Mesenchymal stem cell (in vitro differentiated cells and primary cell): ENCODE measurements at places on chromosomes 16 and 17.
A peak's percentile ranks its signal among the peaks of the same experiment; 100 is the strongest.

DNA sequence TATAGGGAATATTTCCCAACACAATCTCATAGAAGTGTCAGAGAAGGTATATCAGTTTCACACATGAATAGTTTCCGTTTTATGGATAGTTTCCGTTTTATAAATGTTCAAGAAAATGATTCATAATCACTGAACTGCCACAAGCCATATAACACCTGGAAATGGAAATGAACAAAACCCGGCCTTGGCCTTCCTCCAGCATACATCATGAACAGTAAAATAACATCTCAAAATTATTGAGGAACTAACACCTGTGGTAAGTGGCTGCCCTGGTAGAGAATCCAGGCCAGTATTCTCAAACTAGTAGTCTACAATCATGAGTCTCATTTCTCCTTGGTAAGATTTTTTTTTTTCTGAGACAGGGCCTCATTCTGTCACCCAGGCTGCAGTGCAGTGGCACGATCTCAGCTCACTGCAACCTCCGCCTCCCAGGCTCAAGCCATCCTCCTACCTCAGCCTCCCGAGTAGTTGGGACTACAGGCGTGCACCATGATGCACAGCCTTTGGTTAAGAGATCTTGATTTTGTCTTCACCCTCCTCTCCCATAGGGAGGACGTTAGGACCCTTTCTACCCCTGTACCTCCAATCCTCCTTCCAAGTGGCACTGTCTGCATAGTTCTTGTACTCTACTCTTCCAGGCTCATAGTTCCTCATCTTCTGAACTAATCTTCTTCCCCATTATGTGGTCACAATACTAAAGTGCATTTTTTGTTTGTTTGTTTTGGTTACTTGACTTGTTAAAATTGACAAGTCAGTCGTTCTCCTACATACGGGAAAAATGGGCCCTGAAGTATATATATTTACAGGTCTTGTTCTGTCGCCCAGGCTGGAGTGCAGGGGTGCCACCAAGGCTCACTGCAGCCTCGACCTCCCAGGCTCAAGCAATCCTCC, 15.0 kb upstream of the RGS9 start:
- no peak for DNase-seq

- no peak for DNase-seq
Measured at GRCh38 chr17:72931163-72931562, 161.3 kb downstream of the SLC39A11 start.

DNA sequence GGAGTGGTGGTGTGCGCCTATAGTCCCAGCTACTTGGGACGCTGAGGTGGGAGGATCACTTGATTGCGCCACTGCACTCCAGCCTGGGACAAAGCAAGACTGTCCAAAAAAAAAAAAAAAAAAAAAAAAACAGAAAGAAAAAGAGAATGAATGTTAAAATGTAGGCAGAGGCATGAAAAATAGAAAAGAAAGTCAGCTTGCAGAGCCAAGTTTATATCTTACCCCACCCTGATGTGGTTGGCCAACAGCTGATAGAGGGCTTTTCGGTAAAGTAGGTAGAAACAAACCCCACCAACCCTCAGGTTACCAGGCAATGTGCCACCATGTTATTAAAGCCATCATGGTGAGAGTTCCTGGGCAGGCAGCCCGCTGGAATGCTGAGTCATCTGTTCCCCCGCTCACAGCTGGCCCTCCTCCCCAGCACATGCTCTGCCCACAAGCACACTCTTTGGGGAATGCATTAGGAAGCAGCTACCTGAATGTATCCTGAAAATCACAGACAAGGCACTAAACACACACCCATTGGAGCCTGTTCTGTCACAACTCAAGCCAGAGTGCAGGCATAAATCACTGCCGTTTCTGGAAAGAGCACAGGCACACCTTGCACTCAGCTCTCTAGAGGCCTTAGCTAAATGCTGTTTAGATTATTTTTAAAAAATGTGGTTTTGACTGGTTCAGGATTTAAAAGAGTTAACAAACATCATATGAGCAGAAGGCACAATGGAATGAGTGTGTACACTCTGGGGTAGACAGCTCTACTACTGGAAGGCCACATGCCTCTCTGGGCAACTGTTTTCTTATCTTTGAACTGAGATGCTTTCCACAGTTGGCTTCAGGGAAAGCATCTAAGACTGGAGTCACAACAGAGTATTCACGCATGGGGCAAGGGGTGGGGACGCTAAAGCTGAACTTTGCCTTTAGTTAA, 128.5 kb downstream of the PARN start:
- peak; percentile 87 for DNase-seq

DNA sequence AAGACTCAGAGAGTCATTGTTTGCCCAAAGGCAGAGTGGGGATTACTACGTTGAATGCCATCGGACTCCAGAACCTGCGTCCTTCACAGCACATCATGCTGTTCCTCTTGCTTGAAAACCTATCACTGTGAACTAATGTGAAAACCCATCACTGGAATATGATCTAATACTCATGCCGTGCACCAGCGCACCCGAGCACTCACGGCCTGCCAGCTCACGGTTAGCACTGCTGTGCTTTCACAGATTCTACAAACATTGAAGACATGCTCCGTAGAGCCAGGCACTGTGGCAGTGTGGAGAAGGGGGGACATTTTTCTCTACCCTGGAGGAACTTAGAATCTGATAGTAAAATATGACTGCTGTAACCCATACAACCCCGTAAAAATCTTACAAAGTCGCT, 350.4 kb downstream of the C16orf95 start:
- no peak for DNase-seq

DNA sequence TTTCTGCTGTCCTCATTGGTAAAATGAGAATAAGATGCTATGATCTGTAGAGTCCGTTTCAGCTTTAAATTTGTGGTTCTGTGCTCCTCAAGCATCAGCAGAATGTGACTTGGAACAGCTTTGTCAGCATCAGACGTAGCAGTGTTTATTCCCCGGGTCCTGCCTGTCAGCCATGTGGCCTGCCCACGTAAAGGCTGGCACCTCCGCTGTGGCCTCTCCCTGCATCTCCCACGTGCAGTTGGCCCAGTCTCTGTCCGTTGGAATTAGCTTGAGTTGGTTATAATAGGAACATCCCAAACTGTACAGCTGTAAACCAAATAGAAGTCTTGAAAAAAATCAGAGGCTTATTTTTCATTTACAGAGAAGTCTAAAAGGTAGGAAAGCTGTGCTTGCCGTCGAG, 61.7 kb downstream of the ARHGAP44 start:
- DNase-seq, result no peak

DNA sequence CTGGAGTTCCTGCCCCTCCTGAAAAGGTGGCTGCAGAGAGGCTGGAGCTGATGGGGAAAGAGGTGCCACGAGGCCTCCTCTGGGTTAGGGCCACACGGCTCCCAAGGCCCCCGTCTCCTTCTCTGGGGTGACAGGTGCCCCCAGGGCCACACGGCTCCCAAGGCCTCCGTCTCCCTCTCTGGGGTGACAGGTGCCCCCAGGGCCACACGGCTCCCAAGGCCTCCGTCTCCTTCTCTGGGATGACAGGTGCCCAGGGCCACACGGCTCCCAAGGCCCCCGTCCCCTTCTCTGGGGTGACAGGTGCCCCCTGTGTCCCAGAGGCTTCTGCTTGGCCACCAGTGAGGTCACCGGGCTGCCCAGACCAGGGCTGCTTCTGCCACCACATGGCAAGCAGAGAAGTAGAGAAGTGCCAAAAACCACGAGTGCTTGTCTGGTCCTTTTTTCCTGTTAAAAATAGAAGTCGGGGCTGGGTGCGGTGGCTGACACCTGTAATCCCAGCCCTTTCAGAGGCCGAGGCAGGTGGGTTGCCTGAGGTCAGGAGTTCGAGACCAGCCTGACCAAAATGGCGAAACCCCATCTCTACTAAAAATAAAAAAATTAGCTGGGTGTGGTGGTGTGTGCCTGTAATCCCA, 4.1 kb downstream of the CAPN15 start:
- no peak for DNase-seq

GRCh38 chr16:6993544-6993943, 339.1 kb upstream of the RBFOX1 start:
- DNase-seq, result no peak

- peak; percentile 50 for DNase-seq
Measured at GRCh38 chr17:57407287-57408070, 151.2 kb downstream of the MSI2 start.

GRCh38 chr17:36503456-36504155, 17.1 kb downstream of the ZNHIT3 start:
- DNase-seq, result no peak

- no peak for DNase-seq
Measured at GRCh38 chr17:43909537-43910231, 2.3 kb upstream of the MPP2 start.

DNA sequence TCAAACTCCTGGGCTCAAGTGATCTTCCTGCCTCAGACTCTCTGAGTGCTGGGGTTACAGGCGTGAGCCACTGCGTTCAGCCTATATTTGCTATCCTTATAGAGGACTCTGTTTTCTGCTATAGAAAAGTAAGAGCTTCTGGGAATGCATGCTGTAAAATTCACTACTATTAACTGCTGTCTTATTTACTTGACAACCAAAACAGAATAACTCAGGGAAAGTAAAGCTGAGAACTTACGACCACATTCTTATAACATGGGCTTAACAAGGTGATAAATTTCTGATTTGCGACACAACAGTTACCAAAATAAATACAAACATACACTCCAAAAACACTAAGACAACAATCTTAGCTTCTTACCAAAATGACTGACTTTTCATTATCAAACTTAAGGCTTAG, 23.9 kb downstream of the APPBP2 start:
- no peak for DNase-seq

GRCh38 chr17:37527249-37527851, 37.7 kb downstream of the DUSP14 start:
- peak; percentile 63 for DNase-seq

DNA sequence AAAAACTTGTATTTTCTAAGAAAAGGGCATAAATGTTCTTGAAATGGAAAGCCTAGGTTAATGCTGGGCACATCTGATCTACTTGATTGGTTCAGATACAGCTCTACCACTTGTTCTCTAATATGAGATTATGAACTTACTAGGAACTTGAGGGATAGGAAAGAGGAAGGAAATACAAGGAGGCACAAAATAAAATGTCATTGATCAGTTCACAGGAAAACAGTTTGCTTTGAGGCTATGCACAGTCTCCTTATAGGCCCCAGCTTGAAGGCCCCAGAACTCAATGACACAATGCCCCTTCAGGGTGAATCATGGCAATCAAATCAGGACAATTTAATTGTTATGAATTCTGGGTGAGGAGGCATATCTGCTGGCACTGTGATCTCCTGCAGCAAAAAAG, 27.1 kb downstream of the NXPH3 start:
- no peak for DNase-seq

- DNase-seq, result no peak
Measured at GRCh38 chr17:4548721-4549531, 6.3 kb downstream of the MYBBP1A start.

GRCh38 chr16:79150632-79151310, 449.8 kb downstream of the MAF start:
- DNase-seq, result no peak

DNA sequence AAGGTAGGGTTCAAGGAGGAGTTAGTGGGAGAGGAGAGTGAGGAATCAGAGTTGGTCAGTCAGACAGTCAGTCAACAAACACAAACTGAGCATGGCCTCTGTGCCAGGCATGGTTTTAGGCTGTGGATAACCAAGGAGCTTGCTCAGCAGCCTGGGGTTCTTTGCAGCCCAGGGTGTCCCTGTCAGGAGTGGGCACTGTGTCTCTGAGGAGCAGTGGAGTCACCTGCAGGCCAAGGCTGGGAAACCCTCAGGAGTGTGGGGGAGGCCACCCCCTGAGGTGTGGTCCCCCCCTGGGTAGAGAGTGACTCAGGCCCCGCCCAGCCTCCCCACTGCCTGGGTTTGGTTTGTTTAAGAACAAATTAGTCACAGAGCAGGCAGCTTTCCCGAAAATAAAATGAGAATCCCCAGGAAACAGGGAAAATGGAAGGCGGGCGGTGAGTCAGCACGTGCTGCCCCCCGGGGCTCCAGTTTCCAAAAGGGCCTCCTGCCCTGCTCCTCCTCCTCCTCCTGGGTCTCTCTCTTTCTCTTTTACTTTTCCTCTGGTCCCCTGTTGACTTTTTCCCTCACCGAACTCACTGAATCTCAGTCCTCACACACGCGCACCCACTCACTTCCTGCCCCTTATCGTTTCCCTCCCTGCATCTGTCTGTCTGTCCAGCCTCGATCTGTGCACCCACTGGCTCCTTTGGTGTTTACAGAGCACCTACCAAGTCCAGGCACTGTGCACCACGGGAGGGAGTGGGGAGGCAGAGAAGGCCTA, 44.3 kb downstream of the SOCS3 start:
- peak; percentile 96 for DNase-seq
